Tibial nerve (tissue), 4 donors: ENCODE measurements at places on chromosomes 5 and 9. TPM values are rescaled to one million over a fixed set of nuclear protein-coding genes. Genes with fewer than 3 reads are reported as not detected.

The FAXDC2 gene
- total RNA-seq: 154 TPM

The FBLL1 gene
- not detected for total RNA-seq

The NTNG2 gene
- total RNA-seq: 0.63 TPM

The WNT8A gene
- total RNA-seq: not detected

The C9orf43 gene
- total RNA-seq: not detected
